Activated CD4-positive, alpha-beta T cell treated with anti-CD3 and anti-CD28 coated beads for 1 hour (primary cell): ENCODE measurements at places on chromosomes 11 and 22.

DNA sequence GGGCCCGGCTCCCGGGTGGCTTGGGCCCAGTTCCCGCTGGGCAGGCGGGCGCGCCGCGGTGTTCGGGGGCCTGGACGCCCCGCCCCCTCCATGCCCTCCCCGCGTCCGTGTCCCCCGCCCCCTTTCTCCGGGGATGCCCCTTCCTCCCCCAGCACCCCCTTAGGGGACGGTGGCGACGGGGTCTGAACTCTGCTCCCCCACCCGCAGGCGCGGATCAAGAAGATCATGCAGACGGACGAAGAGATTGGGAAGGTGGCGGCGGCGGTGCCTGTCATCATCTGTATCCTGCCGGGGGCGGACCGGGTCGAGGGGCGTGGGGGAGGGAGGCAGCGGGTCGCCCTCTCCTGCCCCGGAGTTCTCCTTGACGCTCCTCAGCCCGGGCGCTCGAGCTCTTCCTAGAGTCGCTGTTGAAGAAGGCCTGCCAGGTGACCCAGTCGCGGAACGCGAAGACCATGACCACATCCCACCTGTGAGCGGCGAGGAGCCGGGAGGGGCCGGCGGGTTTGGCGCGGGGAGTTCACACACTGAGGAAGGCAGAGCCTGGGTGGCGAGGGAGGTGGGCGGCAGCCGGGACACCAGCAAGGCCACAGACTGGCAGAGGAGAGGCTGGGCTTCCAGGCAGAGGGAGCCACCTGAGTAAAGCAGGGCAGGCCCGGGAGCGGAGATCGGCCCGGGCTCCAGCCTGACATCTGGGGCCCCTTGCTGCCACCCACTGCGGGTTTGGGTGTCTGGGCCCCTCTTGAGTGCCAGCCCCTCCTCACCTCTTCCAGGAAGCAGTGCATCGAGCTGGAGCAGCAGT lies 546 bp downstream of the DRAP1 start:
- DNase-seq = peak; percentile 32

DNA sequence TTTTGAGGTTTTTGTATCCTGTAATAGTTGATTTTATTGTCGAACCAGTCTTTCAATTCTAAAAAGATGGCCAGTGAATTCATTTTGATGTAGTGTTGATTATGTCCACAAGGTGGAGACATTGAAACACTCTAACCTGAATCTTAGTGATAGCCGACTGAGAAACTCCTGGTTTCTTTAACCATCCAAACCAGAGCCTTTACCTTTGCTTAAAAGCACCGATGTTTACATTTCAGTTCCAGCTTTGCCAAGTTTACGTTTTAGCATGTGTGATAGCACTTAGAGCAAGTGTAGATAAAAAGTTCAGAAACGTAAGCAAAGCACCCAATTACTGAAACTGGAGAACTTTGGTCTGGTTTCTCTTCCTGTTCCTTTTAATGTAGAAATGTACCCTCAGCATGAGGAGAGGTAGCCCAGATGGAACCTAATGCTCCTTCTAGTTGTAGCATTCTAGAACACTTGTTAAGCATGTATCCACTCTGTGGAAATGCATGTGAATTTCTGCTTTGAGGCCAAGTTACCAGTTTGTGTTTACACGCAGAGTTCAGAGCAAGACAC lies 208.6 kb downstream of the DBX1 start:
- DNase-seq = no peak

GRCh38 chr11:35418282-35419183 lies 825 bp downstream of the SLC1A2 start:
- no peak for DNase-seq

- DNase-seq = no peak
These were observed 39.3 kb downstream of the LARGE1 start for GRCh38 chr22:33880986-33881385.

- DNase-seq = no peak
These were observed 475 bp downstream of the MAPK12 start for GRCh38 chr22:50260801-50261614.

- DNase-seq = no peak
These were observed 12.1 kb downstream of the CHST1 start for GRCh38 chr11:45653277-45653676.

GRCh38 chr11:405323-405953 lies 9.4 kb downstream of the SIGIRR start:
- DNase-seq = no peak

- DNase-seq = no peak
These were observed 16.5 kb upstream of the RTN4R start for GRCh38 chr22:20284471-20285086.

DNA sequence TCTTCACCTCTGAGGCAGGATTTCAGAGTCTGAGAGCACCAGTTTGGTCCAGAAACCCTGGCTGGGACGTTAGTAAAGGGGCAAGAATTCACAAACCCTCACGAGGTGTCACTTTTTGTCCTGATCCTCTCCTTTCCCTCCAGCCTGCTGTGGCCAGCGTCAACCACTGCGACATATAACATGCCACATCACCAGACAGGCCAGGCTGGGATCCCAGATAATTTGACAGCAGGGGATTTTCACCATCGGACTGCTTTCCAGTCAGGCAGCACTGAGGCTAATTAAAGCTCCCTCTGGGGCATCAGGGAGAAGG lies 36.8 kb upstream of the RBFOX2 start:
- no peak for DNase-seq

- no peak for DNase-seq
These were observed 4.7 kb downstream of the STX3 start for GRCh38 chr11:59759900-59760299.
